ENCODE measurements at places on chromosomes 4 and X.

GRCh38 chrX:981791-982626, 230.4 kb downstream of the CRLF2 start:
- no peak for DNase-seq

GRCh38 chrX:39983715-39984114, 114.0 kb downstream of the BCOR start:
- DNase-seq: no peak

DNA sequence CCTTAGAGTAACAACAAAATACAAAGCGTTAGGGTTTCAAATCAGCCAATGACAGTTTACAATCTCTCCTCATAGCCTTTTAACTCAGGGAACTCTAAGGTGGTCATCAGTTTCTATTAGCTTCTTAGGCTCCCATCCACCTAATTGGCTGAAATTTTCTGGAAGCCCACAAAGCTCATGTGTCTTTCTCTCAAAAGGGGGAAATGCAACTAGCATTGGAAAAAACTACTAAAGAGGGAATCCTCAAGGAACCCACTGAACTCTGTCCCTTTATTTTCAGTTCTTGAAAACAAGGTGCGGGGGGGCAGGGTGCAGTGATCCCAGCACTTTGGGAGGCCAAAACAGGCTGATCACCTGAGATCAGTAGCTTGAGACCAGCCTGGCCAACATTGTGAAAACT, 56.4 kb downstream of the PDGFC start:
- no peak for DNase-seq

- no peak for DNase-seq
These were observed 37.9 kb downstream of the FAT1 start for GRCh38 chr4:186685767-186686183.

DNA sequence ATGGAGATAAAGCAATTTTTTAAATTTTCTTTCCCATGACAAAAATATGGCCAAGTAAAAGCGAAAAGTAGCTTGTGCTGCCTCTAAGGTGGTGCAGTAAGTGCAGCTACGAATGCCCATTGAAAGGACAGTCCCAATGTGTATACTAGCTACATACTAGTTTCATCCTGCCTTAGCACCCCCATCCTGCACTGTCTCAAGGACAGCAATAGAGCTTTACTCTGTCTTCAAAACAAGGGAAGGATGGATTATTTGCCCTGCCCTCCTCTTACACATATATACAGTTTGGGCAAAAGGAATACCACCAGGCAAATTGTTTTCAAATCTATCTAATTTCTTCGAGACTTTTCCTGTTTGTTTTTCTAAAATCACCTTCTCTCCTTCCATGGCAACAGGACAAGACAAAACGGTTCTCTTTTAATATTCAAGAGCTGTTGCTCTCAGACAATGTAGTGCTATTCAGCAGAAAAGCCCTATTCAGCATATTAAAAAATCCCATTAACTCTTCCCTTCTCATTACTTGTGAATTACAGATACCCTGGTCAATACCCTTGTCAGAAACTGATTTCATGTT, 75.1 kb upstream of the SLC7A11 start:
- no peak for DNase-seq

DNA sequence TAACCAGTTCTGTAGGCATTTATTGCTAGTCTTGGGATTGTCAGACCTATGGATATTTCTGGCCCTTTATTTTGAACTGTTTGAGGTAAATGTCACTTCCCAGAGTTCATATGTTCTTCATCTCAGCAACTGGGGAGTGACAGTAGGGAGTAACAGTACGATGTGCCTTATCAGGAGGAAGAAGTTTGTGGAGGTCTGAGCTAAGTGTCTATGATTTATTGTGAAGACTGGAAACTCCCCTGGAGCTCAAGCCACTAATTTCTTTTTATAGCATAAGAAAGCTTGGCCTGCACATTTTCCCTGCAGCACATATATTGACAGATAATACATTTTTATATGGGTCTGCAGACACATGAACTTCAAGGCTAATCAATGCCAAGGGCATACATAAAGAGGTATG, 383.8 kb downstream of the GRXCR1 start:
- DNase-seq: no peak

DNA sequence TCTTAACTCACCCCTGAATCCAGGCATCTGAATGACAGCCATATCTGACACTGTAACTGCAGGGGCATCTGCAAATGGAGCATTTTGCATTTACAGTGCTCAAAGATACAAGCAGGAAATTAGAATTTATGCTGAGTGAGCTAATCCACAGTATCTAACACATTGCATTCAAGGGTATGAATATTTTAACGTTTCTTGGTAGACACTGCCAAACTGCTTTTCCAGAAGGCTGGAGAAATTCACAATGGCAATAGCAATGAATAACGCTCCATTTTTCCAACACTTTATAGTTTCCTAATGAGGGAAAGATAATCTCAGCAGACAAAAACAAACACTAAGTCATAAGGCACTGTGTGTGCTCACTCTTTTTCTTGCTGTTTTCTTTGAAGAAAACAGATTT, 30.9 kb downstream of the AADAT start:
- DNase-seq: no peak

DNA sequence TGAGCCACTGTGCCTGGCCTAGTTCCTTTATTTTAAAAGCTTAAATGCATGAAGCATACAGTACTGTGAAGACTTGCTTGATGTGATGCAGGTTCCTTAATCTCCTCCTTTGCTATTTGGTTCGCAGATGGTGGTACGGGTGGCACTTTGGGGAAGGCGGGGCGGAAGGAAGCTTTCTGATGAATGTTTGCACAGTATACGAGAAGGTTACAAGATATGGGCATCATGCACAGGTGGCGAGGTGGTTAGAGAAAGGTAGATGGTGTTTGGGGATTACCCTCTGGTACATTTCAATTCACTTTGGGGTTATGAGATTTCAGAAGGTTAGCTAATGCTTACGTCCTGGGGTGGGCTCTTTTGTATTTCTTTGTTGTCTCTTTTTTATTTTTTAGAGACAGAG, 17.2 kb downstream of the RHOH start:
- no peak for DNase-seq
